ENCODE measurements at places on chromosomes 2 and 18. TPM values are rescaled to one million over a fixed set of nuclear protein-coding genes. Genes with fewer than 3 reads are reported as not detected.

PTRHD1 gene
- total RNA-seq, result 31.2 TPM

BCL11A gene
- 24.8 TPM for total RNA-seq

- H3K27me3 ChIP-seq, result no peaks in the 10 kb centered on the region
- no peak overlapping the region for H3K4me3 ChIP-seq
- DNase-seq, result no peak
- H3K27ac ChIP-seq, result no peak overlapping the region
- H3K36me3 ChIP-seq, result no peaks in the 10 kb centered on the region
- no peaks in the 10 kb centered on the region for H3K4me1 ChIP-seq
These were observed 18.1 kb upstream of the B4GALT6 start for GRCh38 chr18:31702449-31702848.

DNA sequence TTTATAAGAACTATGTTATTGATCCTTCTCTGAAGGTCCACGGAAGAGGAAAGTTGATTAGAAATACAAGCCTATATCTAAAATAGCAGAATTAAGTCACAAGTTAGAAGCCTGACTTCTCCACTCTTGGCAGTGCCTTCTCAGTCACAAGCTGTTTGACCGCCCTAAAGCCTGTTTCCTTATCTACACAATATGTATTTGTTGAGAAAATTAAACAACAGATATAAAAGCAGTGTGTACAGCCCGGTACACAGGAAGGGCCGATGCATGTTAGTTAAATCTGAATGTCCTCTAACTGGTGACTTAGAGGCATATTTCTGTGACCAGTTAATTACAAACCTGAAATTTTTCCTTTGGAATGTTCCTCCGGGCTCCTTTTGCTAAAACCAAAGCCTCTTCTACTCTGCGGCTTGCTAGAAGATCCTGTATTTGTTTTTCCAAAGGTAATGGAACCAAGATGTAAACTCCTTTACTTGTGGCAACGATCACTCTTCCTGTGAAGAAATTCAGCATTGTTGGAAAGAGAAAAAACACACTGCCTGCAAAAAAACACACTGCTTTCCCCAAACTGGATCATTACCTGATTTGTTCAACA lies 33.4 kb downstream of the TGFBRAP1 start:
- H3K27me3 ChIP-seq, result no peaks in the 10 kb centered on the region
- no peaks in the 10 kb centered on the region for H3K4me1 ChIP-seq
- H3K36me3 ChIP-seq, result no peaks in the 10 kb centered on the region
- DNase-seq, result no peak
- H3K27ac ChIP-seq, result no peak overlapping the region
- no peak overlapping the region for H3K4me3 ChIP-seq

GRCh38 chr18:52426462-52426861 lies 86.5 kb downstream of the DCC start:
- H3K4me1 ChIP-seq, result no peaks in the 10 kb centered on the region
- DNase-seq, result no peak
- H3K4me3 ChIP-seq, result no peak overlapping the region
- no peaks in the 10 kb centered on the region for H3K36me3 ChIP-seq

All from heart right ventricle (tissue), 16 donors.